NCI-H1694 (cell line): ENCODE measurements at places on chromosomes 3 and 15.

DNA sequence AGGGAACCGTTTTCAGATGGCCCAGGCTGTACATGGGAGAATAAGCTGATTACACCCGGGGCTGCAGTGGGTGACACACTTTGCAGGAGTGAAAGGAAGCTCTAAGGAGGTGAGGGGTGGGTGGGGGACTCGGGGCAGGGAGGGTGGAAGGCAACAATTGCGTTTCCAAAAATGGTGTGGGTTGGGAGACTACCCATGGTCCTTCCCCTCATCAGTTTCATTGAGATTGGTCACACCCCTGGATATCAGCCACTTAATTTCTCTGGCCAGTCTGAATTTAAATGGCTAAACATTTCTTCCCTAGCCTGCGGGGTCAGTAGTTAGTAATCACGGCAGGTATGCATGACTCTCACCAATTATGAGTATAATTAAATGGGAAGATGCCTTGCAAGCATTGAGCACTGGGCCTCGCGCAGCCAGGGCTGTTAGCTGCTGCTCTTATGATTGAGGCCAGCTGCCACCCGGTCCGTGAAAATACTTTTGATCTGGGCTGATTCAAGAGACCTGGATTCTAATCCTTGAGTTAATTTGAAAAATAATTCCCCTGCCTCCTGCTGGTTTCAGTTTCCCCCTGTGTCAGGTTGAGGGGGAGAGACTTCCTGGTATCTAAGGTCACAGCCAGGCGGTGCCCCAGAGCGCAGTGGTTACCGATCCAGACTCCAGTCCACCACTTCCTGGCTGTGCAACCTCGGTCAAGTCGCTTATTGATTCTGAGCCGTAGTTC is 23.3 kb downstream of the SLC6A6 start:
- no peak for DNase-seq

GRCh38 chr3:4306860-4307259 is 3.7 kb downstream of the SETMAR start:
- no peak for DNase-seq

DNA sequence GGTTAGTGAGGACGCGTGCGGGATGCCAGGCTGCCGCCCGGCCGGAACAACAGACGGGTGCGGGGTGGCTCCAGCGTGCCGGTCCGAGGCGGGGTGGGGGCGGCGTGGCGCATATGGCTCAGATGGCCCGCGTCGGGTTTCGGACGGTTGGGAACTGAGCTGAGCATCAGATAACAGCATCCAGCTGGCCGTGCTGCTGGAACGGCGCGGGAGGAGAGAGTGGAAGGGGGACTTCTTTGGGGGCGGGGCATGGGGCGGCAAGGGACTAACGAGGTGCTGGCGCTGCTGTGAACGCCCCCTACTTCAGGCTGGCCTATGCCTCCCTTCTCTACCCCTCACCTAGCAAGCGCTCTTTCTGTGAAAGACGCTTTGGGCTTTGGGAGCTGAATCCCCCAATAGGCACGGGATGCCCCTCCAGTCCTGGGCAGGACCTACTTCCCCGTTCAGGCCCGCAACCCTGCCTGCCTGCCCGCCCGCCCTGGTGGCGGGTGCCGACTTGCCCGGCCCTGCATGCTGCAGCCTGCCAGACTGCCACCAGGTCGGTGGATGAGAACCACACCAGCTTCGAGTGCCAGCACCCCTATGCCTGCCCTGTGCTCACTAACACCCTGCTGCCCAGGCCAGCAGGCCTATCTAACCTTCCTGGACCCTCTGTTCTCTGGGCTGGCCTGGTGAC is 542 bp downstream of the INKA1 start:
- peak; percentile 2 for DNase-seq

DNA sequence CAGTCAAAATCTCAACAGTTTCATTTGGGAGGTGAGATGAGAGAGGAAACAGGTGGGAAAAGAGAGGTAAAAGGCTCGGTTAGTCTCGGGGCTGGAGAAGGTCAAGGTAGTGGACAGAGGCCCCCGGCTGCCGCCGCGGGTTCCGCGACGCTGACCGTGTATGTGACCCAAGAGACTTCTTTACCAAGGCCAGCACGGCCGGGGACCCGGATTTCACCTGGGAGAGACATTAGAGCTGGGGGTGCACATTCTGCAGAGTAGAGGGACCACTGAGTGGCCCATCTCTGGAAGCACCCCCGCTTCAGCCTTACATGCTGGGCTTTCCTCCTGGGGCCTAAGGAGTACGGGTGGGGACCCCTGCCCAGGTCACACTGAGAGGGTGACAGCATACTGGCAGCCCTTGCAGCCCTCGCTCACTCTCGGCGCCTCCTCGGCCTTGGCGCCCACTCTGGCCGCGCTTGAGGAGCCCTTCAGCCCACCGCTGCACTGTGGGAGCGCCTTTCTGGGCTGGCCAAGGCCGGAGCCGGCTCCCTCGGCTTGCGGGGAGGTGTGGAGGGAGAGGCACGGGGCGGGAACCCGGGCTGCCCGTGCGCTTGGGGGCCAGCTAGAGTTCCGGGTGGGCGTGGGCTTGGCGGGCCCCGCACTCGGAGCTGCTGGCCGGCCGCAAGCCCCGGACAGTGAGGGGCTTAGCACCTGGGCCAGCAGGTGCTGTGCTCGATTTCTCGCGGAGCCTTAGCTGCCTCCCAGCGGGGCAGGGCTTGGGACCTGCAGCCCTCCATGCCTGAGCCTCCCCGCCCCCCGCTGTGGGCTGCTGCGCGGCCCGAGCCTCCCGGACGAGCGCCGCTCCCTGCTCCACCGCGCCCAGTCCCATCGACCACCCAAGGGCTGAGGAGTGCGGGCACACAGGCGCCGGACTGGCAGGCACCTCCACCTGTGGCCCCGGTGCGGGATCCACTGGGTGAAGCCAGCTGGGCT is 41.3 kb upstream of the RPL32 start:
- no peak for DNase-seq

DNA sequence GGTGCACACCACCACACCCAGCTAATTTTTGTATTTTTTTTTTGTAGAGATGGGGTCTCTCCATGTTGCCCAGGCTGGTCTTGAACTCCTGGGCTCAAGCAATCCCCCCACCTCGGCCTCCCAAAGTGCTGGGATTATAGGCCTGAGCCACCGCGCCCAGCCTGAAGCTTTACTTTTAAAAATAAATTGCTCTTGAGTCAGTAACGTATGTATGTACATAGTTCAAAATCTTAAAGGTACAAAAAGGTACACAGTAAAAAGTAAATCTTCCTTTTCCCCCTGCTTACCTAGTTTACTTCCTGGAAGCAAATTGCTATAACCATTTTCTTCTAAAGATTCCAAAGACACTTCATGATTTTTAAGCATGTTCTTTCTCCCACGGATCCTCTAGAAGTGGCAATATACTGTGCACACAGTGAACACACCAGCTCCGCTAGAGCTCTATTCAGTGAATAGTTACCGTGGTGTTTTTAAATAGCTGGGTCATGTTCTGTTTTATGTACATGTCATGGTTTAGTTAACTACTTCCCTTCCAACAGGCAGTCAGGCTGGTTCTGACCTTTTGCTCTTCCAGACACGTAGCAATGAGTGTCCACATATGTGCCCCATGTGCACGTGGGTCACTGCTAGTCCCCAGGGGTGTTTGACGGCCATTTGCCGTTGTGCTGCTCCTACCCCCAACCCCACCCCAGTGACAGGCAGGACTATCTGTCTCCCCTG is 82.1 kb downstream of the EEFSEC start:
- DNase-seq, result no peak

GRCh38 chr3:110193074-110193473 is 855.7 kb upstream of the DPPA4 start:
- DNase-seq, result no peak

DNA sequence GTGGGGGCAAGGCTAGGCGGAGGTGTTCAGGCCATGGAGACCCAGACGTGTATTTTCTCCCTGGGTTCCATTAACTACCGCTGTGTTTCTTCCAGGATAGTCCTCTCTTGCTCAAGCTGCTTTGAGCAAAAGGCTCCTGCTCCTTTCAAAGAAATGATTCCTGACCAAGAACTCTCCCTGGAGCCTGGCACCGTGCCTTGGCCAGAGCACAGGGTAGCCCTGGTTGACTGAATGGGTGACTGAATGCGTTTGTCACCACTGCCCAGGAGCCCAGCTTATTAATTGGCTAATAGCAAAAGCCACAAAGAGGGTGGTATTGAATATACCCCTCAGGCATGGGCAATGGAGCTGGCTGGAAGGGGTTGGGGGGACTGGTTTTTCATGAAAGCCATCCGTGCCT is 13.9 kb downstream of the RASGRF1 start:
- DNase-seq, result no peak

DNA sequence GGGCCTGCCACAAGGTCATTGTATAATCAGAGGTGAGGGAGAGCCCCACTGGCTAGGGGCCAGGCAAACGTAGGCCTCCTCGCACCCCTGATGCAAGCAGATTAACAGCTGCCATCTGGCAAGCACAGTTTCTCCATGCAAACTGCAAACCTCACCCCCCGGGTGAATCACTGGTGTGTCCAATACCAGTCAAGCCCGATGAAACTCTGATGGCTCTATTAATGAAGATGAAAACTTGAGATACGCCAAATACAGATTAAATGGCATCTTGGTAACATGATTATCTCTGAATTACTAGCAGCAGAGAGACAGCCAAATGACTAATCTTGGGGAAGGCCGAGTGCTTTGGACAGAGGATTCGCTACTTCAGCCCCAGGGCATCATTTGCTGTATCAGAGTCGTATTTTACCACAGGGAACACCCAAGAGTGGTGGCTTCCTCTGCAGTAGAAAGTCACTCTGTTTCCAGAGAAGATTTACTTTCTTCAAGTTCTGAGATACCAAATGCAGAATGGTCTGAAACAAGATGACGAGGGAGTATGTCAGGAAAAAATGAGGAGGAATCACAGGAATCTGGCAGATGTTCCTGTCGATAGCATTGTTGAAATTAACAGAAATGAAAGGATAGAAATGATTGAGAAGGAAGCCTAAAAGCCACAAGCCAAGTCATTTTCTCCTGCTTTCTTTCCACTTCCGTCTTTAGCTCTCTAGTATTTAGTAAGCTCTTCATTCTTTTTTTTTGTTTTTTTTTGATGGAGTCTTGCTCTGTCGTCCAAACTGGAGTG is 96.2 kb upstream of the NR2F2 start:
- no peak for DNase-seq

DNA sequence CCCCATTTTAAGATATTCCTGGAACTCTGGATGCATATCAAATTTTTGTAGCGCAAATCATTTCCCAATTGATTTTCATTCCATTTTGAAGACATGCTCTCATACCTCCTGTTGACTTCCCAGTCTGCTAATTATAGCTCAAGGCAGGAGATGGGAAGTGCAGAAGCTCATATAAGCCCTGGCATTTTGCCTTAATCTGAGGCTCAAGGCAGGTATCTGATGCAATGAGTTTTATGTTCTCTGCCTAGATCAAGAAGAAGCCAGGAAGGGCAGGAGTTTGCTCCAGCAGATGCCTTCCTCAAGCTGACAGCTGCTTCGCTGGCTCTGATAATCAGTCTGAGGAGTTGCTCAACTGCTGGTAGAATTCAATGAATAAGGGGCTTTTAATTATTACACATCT is 65.6 kb upstream of the NEDD4 start:
- no peak for DNase-seq

DNA sequence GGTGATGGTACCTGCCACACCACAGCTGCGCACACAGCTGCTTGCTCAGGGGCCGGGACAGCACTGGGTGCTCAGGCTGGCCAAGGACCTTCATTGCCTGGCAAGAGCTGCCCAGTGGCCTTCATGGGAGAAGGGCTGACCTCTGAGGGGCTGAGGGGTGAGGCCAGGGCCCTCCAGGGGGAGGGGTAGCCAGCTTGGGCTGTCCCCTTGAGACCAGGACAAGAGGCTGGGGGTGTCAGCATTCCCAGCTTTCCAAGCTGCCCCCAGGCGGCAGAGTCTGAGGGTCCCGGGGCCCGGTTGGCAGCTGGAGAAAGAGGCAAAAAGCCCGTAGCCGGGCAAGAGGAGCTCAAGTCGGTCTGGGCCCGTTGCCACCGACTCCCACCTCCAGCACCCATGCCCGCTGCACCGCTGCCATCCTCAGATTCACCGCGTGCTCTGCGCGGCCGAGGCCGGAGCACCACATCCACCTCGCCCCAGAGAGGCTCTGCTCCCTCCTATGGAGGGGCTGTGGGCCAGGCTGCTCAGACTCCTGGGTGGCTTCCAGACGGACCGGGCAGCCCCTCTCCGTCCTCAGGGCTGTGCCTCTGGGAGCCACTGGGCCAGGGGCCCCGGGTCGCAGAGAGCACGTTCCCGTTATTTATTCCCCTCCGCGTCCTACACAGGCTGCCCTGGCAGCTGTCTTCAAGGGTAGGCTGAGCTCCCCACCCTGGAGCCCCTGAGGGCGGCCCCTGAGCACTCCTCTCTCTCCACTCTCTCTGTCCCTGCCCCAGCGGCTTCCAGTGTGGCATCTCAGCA is 51.5 kb downstream of the PLXNA1 start:
- no peak for DNase-seq

DNA sequence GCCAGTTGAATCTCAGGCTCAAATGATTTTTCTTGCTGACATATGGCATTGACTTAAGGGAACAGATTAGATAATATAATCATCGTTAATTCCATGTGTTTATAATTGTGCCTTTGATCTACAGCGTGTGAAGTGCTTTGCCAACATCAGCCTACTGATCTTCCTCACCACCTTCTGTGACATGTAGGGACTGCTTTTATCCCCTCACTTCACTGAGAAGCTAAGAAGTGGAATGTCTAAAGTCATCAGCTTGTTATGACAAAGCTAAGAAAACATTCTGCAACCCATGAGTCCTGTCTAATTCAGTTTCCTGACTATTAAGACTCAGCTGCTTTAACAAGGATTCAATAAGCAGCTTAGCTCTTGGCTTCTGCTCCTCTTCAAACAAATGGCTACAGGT is 106.0 kb downstream of the MYH15 start:
- DNase-seq, result no peak

- no peak for DNase-seq
These were observed 36.1 kb upstream of the MTMR14 start for GRCh38 chr3:9613056-9613748.

GRCh38 chr3:128076483-128077201 is 24.4 kb downstream of the SEC61A1 start:
- no peak for DNase-seq
